Right renal pelvis (tissue), 4 donors: ENCODE measurements at places on chromosomes 2 and 18.

GRCh38 chr18:48492880-48493279 lies 46.0 kb upstream of the CTIF start:
- DNase-seq: no peak

DNA sequence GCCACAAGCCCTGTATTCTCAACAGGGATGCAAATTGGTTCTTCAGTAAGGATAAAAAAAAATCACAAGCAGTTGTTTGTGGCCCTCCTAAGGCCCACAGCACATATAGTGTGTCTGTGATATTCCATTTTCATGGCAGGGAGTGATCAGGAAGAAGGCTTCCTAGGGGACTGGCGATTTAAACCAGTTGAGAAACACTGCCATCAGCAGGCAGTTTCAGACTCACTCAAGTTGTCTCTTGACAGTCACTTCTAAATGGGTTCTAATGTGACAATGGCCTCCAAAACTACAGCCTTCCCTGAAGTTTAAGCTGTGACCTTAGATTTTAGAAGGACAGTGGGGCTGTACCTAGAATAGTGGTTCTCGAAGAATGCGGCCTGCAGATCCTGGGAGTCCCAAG lies 6.0 kb downstream of the CIAO1 start:
- no peak for DNase-seq

DNA sequence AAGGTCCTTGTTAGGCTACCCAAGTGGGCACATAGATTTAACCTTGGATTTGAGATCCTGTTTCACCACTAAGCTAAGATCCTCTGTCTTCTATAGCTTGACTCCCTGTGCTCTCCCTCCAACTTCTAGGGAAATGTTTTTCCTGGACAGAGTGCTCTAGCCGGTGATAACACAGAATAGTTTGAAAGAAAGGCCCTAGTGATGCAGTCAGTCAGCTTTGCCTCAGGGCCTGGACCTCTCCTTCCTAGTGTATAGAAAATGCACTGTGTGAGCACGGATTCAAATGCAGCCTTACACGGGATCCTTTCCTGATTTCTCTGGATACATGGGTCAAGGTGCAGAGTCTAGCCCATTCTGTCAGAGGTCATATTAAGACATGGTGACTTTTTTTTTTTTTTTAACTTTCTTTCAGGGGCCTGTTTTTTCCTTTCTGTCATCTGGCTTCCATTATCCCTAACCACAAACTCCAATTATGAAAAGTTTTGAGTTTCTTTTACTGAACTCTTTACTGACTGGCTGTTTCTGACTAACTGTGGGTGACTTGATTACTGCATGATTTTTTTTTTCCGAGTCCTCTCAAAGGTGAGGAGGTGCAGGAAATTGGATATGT lies 122.6 kb downstream of the LRP1B start:
- DNase-seq: no peak

GRCh38 chr18:23127090-23127489 lies 8.2 kb upstream of the CABLES1 start:
- no peak for DNase-seq

DNA sequence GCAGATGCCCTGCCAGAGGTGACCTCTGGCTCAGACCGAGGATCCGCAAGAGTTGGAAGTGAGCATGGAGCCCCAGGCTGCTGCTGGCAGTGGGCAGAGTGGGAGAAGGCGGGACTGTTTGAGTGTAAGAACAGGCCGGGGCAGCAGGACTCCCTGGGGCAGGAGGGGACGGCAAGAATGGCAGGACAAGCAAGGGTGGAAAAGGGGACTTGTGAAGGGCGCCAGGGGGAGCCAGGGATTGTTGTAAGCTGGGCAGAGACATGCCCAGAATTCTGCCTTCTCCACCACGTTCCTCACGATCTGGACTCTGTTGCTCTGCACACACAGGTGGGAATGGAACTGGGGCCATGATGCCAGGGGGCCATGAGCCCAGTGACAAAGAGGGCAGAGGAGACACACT lies 72.3 kb upstream of the TMEM200C start:
- no peak for DNase-seq

- no peak for DNase-seq
Observed at GRCh38 chr18:41666231-41666630, 288.8 kb upstream of the PIK3C3 start.

DNA sequence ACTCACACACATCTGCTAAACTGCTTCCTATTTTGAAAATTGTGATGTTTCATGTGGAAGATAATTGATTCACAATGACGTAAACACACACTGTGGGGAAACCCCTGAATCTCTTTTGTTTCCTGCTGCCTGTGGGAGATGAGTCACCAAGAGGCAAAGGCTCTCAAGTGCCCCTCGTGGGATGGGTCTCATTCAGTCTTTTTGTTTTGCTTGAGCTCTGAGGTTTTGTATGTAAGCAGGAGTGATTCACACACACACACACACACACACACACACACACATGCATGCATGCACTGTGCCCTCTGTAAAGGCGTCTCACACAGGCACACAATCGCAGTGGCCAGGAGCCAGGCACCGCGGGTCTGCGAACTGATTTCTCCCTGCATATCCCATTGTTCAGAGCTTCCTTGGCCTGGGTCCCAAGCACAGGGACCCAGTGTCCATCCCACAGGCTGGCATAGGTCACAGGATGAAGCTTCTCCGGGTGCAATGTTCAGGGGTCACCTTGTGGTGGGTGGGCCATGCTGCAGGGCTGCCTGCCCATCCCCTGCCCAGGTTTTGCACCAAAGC lies 12.1 kb upstream of the ARHGEF4 start:
- DNase-seq: no peak

- no peak for DNase-seq
Observed at GRCh38 chr2:238254095-238254723, 14.4 kb upstream of the HES6 start.

GRCh38 chr18:52395146-52395852 lies 55.3 kb downstream of the DCC start:
- DNase-seq: no peak

DNA sequence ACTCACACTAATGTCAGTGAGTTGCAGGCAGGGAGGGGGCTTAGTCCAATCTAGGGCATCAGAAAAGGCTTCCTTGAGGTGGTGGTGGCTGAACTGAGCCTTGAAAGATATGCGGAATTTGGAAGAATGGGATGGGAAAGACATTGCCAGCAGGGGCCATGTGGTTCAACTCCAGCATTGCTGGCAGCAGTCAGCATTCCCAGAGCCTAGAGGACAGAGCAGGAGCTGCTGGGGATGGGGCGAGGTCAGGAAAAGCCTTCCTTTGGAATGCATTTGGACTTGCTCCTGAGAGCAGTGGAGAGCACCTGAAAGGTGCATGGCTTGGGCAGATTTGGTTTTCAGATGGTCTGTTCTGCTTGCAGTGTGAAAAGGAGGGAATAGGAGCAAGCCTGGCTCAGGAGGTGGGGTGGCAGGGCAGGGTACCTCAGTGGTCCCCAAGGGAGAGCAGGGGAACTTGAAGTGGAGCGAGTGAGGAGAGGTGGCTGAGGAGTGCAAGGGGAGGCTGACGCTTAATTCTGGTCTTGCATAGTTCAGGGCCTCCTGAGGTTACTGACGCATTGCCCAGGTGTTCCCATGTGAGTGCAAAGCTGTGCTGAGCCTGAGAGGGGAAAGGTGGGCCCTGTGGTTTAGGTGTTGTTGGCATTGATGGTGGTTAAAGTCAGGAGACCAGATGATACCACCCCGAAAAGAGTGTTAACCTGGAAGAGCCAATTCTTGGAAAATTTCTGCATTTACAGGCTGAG lies 112.1 kb upstream of the MGAT5 start:
- DNase-seq: no peak

GRCh38 chr2:28451793-28452533 lies 43.9 kb upstream of the PLB1 start:
- no peak for DNase-seq
